ENCODE measurements at places on chromosomes 6 and 20. TPM values are rescaled to one million over a fixed set of nuclear protein-coding genes. Genes with fewer than 3 reads are reported as not detected.
A peak's percentile ranks its signal among the peaks of the same experiment; 100 is the strongest.

DNA sequence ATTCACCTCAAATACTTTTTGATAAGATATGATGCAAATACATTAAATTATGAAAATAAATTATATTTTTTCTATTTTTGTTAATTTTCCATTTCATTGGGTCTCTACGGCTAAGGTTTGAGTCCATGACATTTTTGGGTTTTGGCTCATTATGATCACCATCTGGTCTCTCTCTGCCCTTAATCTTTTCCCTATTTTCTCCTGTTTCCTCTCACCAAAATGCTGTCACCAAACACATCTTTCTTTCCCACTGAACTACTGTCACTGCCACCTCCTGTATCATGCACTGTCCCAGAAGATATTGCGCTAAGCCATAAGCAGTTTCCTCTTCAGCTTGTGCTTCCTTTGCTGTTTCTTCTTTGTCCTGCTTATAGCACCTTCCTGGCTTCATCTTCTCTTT lies 42.0 kb upstream of the OGFRL1 start:
- peaks cover 5% of the 10 kb centered on the region for H3K4me1 ChIP-seq
- H3K36me3 ChIP-seq, result no peaks in the 10 kb centered on the region
- no peaks in the 10 kb centered on the region for H3K27me3 ChIP-seq
- H3K4me3 ChIP-seq, result no peak overlapping the region

DNA sequence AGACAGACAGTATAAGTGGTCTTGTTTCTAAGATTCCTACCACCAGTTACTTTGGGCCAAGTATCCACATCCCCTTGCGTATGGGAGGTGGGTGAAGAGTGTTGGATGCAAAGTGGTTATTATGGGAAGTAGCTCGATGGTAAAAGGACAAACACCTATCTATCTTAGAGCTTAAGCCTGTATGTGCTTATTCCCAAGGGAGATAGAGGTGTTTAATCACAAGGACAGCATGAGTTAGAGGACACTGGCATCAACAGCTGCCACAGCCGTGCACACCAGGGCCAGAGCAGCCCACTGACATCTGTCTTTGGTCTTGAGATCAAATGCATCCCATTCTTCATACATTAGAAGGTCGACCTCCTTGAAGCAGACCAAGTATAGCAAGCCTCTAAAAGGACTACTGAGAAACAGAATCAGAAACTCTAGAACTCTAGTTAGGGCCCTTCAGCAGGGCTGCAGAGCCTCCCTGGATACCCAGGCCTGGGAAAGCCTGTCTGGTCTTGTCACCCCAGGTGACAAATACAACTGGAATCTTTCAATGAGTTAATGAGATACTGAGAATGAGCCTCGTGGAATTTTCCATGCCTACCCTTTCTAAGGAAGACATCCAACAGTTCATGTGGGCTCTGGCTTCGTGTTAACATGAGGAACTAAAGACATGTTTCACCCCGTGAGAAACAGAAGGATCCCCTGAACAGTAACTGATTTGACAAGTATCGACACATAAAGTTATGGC lies 28.7 kb downstream of the TXNDC5 start:
- H3K27ac ChIP-seq, result no peak overlapping the region
- H3K36me3 ChIP-seq, result peaks cover 28% of the 10 kb centered on the region
- H3K4me1 ChIP-seq, result no peaks in the 10 kb centered on the region
- DNase-seq, result no peak

- no peaks in the 10 kb centered on the region for H3K27me3 ChIP-seq
- peaks cover 18% of the 10 kb centered on the region for H3K4me1 ChIP-seq
- no peak for DNase-seq
- H3K27ac ChIP-seq, result no peak overlapping the region
- no peak overlapping the region for H3K4me3 ChIP-seq
Observed at GRCh38 chr6:12034837-12035236, 22.7 kb downstream of the HIVEP1 start.

DNA sequence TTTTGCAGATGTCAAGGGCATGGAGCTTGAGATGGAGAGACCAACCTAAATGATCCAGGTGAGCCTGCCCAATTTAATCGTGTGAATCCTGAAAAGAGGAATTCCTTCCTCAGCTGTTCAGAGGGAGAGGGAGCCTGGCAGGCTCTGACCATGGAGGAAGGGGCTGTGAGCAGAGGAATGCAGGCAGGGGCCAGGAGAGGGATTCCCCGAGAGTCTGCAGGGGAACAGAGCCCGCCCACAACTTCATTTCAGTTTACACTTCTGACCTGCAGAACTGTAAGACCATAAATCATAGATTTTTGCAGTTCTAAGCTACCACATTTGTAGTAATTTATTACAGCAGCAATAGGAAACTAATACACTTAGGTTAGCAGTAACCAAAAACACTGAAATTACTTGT lies 164.1 kb downstream of the TBXT start:
- no peak for DNase-seq
- H3K36me3 ChIP-seq, result no peaks in the 10 kb centered on the region
- H3K27me3 ChIP-seq, result peaks cover 21% of the 10 kb centered on the region
- peaks cover 35% of the 10 kb centered on the region for H3K4me1 ChIP-seq

GRCh38 chr20:20489648-20490341 lies 121.9 kb downstream of the INSM1 start:
- no peak overlapping the region for H3K27ac ChIP-seq
- H3K27me3 ChIP-seq, result no peaks in the 10 kb centered on the region
- H3K4me1 ChIP-seq, result no peaks in the 10 kb centered on the region
- no peaks in the 10 kb centered on the region for H3K36me3 ChIP-seq
- DNase-seq, result no peak

- H3K27me3 ChIP-seq, result no peaks in the 10 kb centered on the region
- no peak for DNase-seq
- H3K27ac ChIP-seq, result no peak overlapping the region
- H3K4me3 ChIP-seq, result no peak overlapping the region
- H3K4me1 ChIP-seq, result no peaks in the 10 kb centered on the region
- H3K36me3 ChIP-seq, result peaks cover 3% of the 10 kb centered on the region
Observed at GRCh38 chr6:37175332-37176267, 5.6 kb downstream of the PIM1 start.

- no peak overlapping the region for H3K27ac ChIP-seq
- no peak overlapping the region for H3K4me3 ChIP-seq
- DNase-seq, result no peak
- no peaks in the 10 kb centered on the region for H3K4me1 ChIP-seq
Observed at GRCh38 chr20:51199920-51200319, 177.0 kb upstream of the KCNG1 start.

- H3K36me3 ChIP-seq, result no peaks in the 10 kb centered on the region
- H3K4me3 ChIP-seq, result peak overlapping the region; percentile 84
- no peaks in the 10 kb centered on the region for H3K4me1 ChIP-seq
- no peak for DNase-seq
- H3K27me3 ChIP-seq, result no peaks in the 10 kb centered on the region
- H3K27ac ChIP-seq, result peak overlapping the region; percentile 87
Observed at GRCh38 chr6:166955865-166956443, 396 bp downstream of the RNASET2 start.

DNA sequence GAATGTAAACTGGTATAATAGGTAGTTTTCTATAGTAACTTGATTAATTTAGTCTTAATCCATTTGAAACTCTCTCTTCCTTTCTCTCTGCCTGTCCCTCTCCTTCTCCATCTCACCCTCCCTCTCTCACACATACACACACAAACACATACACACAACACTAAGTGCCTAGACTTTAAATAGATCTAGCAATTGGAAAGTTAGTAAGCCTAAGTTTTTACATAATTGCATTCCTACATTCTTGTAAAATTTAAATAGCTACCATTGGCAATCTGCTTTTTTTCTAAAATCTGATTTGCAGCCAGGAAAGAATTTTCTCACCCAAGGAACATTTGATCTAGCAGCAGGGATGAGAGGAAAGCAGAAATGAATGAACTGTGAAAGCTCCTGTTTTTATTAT lies 15.7 kb downstream of the GFRA4 start:
- H3K27me3 ChIP-seq, result no peaks in the 10 kb centered on the region
- H3K36me3 ChIP-seq, result no peaks in the 10 kb centered on the region
- DNase-seq, result no peak
- H3K27ac ChIP-seq, result no peak overlapping the region
- no peak overlapping the region for H3K4me3 ChIP-seq
- peaks cover 9% of the 10 kb centered on the region for H3K4me1 ChIP-seq

DNA sequence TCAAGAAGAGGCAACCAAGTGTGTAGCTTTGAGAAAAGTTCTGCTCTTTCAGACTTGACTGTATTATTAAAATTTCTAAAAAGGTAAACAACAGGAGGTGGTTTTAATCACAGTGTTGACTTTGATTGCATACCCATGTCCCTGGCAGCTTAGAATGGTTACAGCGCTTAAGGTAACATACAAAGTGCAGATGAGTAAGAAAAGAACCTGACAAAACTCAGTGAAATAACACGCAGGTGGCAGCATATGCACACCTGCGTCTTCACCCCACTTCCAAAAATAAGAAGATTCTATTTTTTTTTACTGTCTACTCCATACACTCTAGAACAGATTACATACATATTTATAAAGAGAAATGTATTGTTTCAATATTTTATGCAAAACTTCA lies 233.5 kb downstream of the GMPR start:
- no peak overlapping the region for H3K4me3 ChIP-seq
- peaks cover 18% of the 10 kb centered on the region for H3K4me1 ChIP-seq
- H3K27ac ChIP-seq, result no peak overlapping the region
- no peak for DNase-seq

- no peaks in the 10 kb centered on the region for H3K36me3 ChIP-seq
- no peak overlapping the region for H3K27ac ChIP-seq
- H3K27me3 ChIP-seq, result no peaks in the 10 kb centered on the region
- H3K4me1 ChIP-seq, result no peaks in the 10 kb centered on the region
- DNase-seq, result no peak
- no peak overlapping the region for H3K4me3 ChIP-seq
Observed at GRCh38 chr6:23600118-23600517, 525.9 kb upstream of the NRSN1 start.

DNA sequence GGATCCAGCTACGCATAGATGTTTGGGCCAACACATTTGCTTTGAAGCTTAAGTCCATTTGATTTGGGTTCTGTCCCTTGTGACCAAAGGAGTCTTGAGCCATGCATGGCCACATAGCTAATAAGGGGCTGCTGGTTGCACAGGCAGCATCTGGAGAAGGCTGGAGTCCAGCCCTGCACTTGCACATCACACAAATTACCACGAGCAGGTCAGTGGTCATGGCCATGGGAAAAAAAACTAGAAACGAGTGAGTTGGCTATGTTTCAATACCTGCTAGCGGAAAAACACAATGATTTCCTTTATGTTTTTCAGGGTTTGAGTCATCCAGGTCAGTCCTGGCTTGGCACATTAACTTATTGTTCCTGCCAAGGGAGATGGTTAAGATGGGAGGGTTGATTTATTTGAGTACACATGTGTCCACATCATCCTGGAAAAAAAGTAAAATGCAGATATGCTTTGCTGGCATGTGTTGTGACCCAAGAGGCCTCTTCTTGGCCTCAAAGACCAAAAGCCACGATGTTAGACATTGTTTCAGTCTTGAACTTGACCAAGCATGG lies 5.6 kb upstream of the STX16 start:
- H3K4me3 ChIP-seq, result no peak overlapping the region
- peak; percentile 59 for DNase-seq
- no peak overlapping the region for H3K27ac ChIP-seq
- no peaks in the 10 kb centered on the region for H3K27me3 ChIP-seq

DNA sequence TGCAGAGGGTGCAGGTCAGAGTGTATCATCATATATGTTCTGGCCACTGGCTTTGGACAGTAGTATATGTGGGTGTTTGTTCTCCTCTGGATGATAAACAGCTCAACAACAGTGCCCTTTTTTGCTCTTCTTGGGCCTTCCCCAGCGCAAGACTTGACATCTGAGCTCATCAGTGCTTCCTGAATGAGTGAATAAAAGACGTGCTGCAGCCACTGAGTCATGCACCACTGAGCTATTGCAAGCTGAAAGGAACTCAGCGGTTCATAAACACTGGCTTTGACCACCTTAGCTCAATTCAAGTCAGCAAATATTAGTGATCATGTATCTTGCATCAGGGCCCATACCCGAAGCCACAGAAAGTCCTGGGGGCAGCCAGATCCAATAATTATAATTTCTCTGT lies 105.3 kb upstream of the KCNG1 start:
- H3K27ac ChIP-seq, result no peak overlapping the region
- no peak overlapping the region for H3K4me3 ChIP-seq
- H3K27me3 ChIP-seq, result no peaks in the 10 kb centered on the region

GRCh38 chr6:33298773-33299236 lies at the start of gene RGL2:
Gene RGL2 (minus strand): TSS chr6:33298942. CDS start chr6:33298610, 332 bp downstream.
- peak within 1 kb of the TSS; percentile 76 for H3K4me3 ChIP-seq
- peak; percentile 94 for DNase-seq
- peaks cover 23% of the 10 kb centered on the region for H3K36me3 ChIP-seq
- peak within 1 kb of the TSS; percentile 98 for H3K27ac ChIP-seq

DNA sequence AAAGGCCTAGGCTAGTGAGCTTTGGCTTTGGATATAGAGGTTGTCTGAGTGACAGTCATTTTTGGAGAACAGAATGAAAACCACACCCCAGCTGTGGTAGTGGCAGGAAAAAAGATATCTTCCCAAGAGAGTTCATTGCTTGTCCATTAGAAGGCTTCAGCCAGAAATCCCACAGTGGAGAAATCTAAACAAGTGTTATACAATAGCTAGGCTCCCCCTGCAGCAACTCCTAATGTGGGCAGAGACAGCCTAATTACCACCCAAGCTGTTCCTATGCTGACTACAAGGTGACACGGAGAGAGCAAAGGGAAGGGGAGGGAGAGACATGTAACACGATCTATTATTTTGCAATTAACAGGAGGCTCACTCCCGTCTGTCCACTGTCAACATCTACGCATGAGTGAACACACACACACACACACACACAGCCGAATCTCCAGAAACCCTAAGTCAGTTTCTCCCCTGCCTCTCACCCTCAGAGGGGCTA lies 147.5 kb upstream of the TCF21 start:
- no peaks in the 10 kb centered on the region for H3K27me3 ChIP-seq
- H3K36me3 ChIP-seq, result no peaks in the 10 kb centered on the region
- no peak overlapping the region for H3K27ac ChIP-seq
- H3K4me1 ChIP-seq, result no peaks in the 10 kb centered on the region

GRCh38 chr20:57398231-57398821 lies 7.1 kb downstream of the RBM38 start:
- H3K4me3 ChIP-seq, result peak overlapping the region; percentile 19
- no peaks in the 10 kb centered on the region for H3K27me3 ChIP-seq
- peak overlapping the region; percentile 98 for H3K27ac ChIP-seq
- H3K36me3 ChIP-seq, result peaks cover 48% of the 10 kb centered on the region
- DNase-seq, result peak; percentile 89
- H3K4me1 ChIP-seq, result peaks cover 99% of the 10 kb centered on the region

GRCh38 chr20:63538204-63539091 lies 1.3 kb upstream of the PTK6 start:
- no peak for DNase-seq
- H3K4me3 ChIP-seq, result peak overlapping the region; percentile 26
- peaks cover 9% of the 10 kb centered on the region for H3K4me1 ChIP-seq

- H3K4me1 ChIP-seq, result no peaks in the 10 kb centered on the region
- no peak overlapping the region for H3K4me3 ChIP-seq
- H3K27ac ChIP-seq, result no peak overlapping the region
- H3K27me3 ChIP-seq, result no peaks in the 10 kb centered on the region
- DNase-seq, result no peak
Observed at GRCh38 chr6:134345789-134346188, 27.9 kb upstream of the SGK1 start.

The OR2J3 gene
- total RNA-seq, result not detected

The ADGRF5 gene
- 15.0 TPM for total RNA-seq

The GPX5 gene
- total RNA-seq, result not detected

The SPATA25 gene
- 7.5 TPM for total RNA-seq

The ADGRG6 gene
- total RNA-seq, result 14.4 TPM

The FAM209B gene
- not detected for total RNA-seq
